ENCODE measurements at places on chromosomes 7 and 10.

DNA sequence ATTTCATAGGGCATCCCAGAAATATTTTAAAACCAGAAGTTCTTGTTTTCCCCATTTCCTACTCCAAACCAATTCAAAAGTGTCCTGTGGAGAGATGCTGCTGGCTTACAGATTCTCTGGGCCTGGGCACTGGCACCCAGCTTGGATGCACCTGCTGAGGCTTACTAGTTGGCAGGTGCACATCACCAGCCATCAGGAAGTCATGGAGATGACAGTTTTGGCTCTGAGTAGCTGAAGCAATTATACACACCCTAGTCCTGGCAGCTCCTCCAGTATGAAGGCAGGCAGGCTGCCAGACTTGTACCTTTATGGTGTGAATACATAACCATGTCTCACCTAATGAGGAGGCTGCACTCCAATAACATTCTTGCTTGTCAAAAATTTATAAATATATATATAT lies 276.6 kb upstream of the GHITM start:
- DNase-seq = no peak

GRCh38 chr10:133028158-133028557 lies 59.6 kb upstream of the ADGRA1 start:
- no peak for DNase-seq

- no peak for DNase-seq
Measured at GRCh38 chr10:93113042-93113441, 39.3 kb downstream of the CYP26A1 start.

- DNase-seq = no peak
Measured at GRCh38 chr7:68420342-68421192, 1177.7 kb upstream of the AUTS2 start.

- DNase-seq = no peak
Measured at GRCh38 chr10:22610610-22611009, 103.8 kb downstream of the PIP4K2A start.

- DNase-seq = no peak
Measured at GRCh38 chr10:12237265-12238220, 41.6 kb downstream of the CDC123 start.

DNA sequence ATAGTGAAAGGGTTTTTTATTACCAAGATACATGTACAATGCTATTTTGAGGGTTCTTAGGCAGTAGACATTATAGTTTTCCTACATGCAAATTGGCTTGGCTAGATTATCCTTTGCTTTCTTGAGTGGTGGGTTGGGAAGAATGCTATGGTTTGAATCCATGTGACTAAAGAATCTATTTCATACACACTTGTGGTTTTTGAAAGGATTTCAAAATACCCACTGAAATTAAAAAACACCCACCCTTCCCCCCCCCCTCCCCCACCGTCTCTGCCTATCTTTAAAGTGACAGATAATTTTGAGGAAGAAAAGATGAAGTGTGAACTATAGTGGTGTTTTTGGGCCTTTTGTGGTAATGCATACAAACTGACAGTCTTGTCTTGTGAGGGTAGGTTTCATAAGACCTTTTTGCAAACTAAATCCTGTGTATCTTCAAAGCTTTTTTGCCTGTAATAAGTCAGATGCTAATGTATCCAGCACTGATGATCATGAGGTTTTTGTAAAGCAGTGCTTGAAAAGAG lies 90.9 kb downstream of the TPST1 start:
- DNase-seq = no peak

- DNase-seq = no peak
Measured at GRCh38 chr10:18203471-18203870, 63.2 kb downstream of the CACNB2 start.

DNA sequence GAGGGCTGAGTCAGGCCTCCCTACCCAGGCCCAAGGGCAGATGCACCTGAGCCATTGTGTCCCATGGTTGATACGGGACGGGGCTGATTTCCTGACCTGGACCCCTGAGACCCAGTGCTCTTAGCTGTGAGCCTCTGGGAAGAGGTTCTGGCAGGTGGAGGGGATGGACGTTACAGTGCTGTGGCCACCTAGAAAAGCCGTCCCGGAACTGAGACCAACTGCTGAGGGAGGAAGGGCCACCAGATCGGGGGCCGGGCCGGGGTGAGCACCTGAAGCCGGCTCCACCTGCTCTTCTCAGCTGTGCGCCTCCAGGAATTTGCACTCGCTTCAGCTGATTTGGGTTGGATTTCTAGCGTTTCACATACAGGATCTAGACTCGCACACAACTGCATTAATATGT lies 35.4 kb downstream of the CHST12 start:
- DNase-seq = no peak

DNA sequence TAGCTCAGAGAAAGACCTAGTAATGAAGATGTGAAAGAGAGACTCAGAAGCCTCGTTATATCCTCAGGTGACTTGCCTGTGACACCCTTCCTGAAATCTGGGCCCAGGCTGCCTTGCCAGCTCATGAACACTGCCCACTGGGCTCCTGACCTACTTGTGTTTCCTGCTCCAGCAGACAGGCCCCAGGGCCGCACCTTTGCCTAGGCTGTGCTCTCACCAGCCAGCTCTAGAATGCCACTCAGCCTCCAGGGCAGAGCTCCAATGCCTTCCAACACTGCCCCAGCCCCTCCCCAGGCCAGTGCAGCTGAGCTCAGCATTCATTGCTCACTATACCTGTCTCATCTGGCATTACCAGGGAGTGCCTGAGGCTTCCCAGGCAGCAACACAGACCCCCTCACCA lies 94.3 kb downstream of the DLG5 start:
- DNase-seq = no peak

Data from NCI-H345 (cell line).